ENCODE measurements at places on chromosomes 3 and 15.

DNA sequence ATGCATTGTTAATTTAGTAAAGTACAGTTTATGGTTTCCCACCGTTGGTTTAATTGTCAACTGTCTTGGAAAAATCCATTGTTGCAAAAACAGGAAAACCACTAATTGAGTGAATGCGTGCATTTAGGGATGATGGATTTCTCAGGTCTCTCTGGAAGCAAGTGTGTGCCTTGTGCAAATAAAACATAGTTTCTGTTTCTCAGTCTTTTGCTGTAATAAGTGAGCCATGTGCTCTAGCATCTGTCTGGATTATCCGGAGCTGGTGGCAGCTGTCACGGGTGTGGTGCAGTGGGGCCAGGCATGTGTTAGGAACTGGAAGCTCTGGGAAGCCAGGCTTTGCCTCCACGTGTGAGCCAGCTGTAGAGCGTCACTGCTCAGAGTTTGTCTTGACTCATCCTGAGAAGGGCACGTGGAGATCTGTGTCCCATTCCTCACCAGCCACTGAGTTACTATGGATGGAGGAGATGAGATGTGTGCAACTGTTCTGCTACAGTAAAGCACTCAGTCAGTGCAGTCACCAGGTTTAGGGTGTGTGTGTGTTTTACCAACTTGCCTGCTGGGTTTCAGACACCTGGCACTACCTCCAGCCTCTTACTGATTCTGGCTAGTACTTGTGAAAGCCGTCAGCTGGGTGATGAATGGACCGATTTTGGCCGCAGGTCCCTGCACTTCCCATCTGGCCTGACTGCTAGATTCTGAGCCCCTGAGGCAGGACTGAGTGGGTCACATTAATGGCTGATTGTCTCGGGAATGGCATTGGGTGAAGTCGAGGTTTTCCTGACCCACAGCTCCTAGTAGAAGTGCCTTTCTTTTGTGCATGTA lies 7.2 kb downstream of the APBA2 start:
- DNase-seq = no peak

DNA sequence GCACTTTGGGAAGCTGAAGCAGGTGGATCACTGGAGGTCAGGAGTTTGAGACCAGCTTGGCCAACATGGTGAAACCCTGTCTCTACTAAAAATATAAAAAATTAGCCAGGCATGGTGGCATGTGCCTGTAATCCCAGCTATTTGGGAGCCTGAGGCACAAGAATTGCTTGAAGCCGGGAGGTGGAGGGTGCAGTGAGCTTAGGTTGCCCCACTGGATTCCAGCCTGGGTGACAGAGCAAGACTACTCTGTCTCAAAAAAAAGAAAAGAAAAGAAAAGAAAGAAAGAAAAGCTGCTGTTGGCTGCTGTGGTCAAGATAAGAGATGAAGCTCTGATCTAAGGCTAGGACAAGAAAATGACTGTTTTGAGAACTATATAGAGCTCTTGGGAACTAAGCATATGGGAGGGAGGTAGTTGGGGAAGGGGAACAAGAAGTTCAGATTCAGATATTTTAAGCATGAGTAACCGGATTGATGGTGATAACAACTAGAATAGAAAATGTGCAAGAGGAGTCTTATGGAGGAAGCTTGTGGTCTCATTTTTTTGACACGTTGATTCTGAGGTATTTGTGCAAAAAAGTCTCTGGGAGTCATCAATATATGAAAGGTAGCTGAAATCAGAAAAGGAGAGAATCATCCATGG lies 25.7 kb downstream of the DNAH12 start:
- no peak for DNase-seq

DNA sequence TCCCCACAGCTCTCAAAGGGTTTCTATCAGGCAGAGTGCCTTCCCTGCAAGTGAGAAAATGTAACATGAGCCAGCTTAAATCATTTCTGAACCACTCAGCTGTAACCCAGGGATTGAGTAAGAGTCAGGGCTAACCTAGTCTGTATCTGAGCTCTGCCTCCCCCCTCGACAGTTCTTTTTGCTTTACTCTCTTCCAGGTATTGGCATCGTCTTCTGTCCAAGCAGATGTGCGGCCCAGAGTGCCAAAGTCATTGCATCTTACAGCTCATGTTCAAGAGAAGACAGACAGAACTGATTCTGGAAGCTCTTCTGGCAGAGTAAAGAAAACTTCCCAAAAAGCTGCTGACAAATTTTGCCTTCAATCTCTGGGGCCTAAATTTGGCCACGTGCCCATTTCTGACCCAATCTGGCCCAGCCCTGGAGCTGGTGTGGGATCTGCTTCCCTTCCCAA lies 74.8 kb downstream of the ABHD5 start:
- DNase-seq = no peak

- no peak for DNase-seq
These were observed 90.7 kb downstream of the IMPG2 start for GRCh38 chr3:101229681-101230080.

GRCh38 chr3:192013110-192013509 lies 552.1 kb downstream of the PYDC2 start:
- no peak for DNase-seq

DNA sequence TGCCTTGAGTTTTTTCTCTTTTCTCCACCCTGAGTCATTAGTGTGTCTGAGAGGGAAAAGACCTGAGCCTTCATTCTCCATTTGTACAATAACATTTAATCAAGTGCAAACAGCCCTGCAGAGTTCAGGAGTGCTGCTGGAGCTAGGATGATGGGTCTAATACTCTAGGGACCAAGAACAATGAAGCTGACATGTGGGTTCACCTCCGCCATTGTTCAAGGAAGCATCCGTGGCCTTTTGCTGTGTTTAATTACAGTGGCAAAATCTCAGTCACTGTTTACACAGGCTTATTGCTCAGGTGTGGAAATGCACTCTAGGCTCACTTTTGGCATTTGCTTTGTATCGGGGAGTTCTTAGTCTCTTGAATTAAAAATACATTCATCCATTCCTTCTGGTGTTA lies 259.6 kb downstream of the LRTM1 start:
- no peak for DNase-seq

- DNase-seq = no peak
These were observed 8.9 kb downstream of the TAGLN3 start for GRCh38 chr3:112007633-112008032.
